ENCODE measurements at places on chromosomes 2 and 18. TPM values are rescaled to one million over a fixed set of nuclear protein-coding genes. Genes with fewer than 3 reads are reported as not detected.

ABCG5 gene
- total RNA-seq = 0.24 TPM

DQX1 gene
- not detected for total RNA-seq

- ATAC-seq = peak; percentile 91
Observed at GRCh38 chr2:101205521-101206479, 46.9 kb upstream of the CNOT11 start.

DNA sequence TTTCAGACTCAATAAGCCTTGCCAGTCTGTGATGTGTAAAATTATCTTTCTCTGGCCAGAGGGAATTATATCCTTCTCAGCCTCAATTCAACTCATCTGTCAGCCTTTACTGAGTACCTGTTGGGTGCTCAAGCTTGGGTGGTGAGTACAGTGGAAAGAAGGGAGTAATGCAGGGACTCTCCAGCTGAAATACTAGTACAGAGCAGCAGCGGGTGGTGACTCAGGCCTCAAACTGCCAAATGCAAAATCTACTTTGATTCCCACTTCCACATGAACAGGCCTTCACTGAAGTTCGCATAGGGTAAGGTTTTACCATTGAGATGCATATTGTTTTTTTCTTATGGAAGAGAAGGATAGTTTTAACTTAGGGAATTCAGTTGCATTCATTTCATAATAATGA, 326.8 kb downstream of the LRRTM1 start:
- ATAC-seq = no peak

GRCh38 chr18:75784390-75784789, 356.9 kb upstream of the SMIM21 start:
- ATAC-seq = peak; percentile 96

DNA sequence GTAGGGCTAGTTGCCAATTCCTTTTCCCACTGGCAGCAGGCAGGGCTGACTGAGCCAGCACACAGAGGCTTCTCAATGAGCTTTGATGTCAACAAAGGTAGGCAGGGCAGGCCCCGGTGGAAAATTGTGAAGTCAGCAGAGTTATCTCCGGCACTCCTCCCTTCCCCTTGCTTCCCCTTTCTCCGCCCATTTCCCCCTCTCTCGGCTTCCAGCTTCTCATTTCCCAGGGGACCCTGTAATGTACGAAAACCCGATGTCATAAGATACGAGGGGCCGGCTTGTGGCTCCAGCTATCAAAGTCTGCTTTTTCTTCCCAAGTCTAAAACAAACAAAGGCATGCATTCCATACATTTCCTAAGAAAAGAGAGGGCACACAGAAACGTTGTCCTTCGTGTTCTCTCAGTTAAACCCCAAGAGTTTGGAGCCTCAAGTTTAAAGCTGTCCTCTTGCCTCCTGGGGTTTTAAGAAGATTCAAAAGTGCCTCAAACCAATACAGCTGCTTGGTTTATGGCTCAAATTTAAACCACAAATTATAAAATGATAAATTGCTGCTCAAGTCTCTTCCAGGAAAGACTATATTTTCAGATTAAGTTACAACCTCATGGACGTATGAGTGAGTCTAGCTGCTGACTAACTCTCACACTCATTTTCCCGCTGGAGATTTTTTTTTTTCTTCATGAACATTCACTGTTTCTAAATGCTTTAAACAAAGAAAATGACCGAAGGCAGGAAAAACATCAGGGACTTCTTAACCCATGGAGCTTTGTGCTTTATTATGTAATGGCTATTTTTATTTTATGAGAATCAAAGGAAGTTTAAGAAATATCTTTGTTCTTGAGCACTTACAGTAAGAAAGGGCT, 27.2 kb upstream of the EML4 start:
- peak; percentile 61 for ATAC-seq

COBLL1 gene
- 2.0 TPM for total RNA-seq

DNA sequence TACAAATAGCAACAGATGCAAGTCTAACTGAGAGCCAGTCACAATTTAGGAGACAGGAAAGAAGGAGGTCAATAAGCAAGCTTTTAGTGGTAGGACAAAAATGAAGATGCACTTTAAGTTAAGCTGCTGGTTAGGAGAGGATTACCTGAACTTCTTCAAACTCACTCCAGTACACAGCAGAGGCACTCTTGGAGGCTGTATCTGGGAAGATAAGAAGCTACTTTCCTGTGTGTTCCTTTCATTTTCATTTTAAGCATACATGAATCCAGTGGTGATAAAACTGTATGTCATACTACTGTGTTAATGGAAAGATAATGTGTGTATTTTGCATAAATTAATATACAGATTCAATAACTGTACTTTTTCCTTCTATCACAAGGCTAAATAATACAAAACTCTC, 49.6 kb downstream of the HYCC2 start:
- ATAC-seq = no peak

HAUS1 gene
- total RNA-seq = 88.1 TPM

GRCh38 chr2:174392706-174393105, 2.8 kb upstream of the SCRN3 start:
- ATAC-seq = no peak

DNA sequence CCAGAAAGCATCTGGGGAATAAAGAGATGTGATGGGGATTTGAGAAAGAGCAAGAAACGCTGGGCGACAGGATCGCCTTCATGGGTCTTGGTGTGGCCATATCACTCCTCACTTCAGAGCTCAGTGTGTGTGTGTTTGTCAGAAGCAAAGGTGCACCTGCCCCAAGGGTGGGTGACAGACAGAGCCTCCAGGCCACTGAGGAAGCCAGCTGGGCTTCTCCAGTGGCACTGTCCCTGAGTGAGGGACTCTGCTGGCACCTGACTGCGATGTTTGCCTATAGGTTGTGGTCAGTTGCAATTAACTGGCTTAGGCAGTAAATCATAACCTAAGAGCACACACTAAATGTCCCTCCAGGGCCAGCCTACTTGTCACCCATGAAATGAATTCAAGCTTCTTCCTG, 23.5 kb upstream of the GNAL start:
- no peak for ATAC-seq

DNA sequence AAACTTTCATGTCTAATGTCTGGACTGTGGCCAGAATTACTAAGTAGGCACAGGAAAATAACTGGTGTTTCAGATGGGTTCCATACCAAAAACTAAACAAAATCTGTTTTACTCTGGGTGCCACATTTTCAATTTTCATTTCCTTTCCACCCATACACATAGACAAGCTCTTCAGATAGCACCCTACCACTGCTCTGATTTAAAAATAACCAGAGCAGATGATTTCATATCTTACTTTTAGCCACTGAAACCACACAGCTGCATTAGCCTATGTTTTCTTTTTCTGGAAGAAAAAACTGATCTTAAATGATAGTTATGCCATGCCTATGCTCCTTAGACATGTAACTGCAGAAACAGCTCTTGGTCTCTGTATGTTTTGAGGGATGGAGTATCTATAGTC, 647.6 kb downstream of the CPS1 start:
- no peak for ATAC-seq

DNA sequence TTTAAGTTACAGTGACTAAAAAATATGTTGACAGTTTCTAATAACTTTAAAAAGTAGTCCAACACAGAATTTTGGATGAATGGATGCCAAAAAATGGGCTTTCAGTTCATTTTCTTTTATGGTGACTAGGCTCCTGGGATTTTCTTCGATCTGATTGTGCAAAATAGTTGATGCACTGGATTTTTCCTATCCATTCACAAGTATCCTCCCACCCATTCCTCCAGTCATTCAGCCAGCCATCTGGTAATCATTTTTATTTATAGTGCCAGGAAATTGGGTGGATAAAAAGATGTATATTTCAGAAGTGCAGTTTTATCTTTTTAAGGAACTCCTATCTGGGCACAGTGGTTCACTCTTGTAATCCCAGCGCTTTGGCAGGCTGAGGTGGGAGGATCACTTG, 175.1 kb downstream of the PTPRM start:
- ATAC-seq = peak; percentile 47

GRCh38 chr2:136060416-136060815, 57.5 kb downstream of the CXCR4 start:
- ATAC-seq = no peak

DNA sequence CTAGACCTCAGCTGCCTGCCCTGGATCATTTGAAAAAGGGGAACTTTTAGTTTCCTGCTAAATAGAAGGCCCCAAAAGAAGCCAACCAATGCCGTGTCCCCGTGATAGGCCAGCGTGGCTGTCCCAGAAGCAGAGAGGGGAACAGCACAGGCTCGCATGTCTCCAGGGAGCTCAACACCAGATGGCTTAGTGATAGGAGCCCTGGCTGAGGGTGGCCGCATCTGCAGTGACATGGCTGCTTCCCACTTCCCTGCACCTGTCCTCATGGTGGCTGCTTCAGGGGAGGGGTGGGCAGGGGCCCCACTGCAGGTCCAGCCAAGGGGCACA, 79.6 kb downstream of the MBP start:
- no peak for ATAC-seq

MC2R gene
- total RNA-seq = 0.15 TPM

GRCh38 chr18:22103647-22104031, 65.8 kb upstream of the GATA6 start:
- ATAC-seq = no peak

GRCh38 chr2:141770530-141770929, 360.3 kb downstream of the LRP1B start:
- ATAC-seq = peak; percentile 8

DTNA gene
- 81.5 TPM for total RNA-seq

GRCh38 chr2:165544897-165545296, 75.4 kb downstream of the CSRNP3 start:
- no peak for ATAC-seq

SKOR2 gene
- total RNA-seq = not detected

GRCh38 chr2:59206361-59206760, 965.2 kb upstream of the FANCL start:
- ATAC-seq = no peak

DNA sequence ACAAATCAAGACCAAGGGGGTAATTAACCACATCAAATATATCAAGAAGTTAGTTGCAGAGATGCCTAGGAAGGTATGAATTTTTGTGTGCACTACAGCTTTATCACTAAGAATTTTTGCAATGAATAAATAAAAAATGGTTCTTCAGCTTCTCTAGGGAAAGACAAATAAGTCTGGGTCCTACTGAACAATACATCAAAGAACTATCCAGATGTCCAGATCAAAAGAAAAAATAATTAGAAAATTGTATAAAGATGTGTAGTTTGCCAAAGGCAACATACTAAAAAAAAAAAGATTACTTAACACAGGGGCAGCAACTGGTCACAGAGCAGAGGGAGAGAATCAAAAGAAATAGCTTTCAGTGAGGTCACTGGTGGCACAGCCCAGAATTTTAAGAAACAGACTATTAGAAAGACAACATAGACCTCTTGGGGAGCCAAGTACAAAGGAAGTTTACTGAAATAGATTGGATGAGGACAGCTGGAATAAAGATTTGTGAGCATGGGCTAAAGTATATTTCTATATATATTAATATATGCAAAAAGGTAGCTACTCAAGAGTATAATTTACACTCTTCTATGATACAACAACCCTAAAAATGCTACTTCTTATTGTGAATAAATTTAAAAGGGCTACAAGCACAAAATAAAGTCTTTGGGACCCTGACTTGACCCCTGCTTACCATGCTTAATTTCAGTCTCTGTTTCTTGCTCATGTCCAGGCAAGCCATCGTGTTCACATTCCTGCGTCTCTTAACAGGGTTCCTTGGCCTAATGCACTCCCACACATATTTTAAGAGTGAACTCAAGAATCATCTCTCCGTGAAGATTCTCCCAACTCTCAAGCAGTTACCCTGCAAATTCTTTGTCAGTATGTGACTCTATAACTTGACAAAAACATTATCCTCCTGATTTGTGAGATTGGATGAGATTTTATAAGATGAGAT, 99.0 kb upstream of the GRB14 start:
- ATAC-seq = peak; percentile 63

GRCh38 chr2:28670856-28671255, 80.8 kb upstream of the PPP1CB start:
- peak; percentile 58 for ATAC-seq

GRCh38 chr2:73850009-73850408, 21.2 kb downstream of the STAMBP start:
- ATAC-seq = no peak

GRCh38 chr2:115691409-115691808, 1249.0 kb downstream of the DPP10 start:
- no peak for ATAC-seq

- ATAC-seq = no peak
Observed at GRCh38 chr2:15800495-15801329, 139.6 kb upstream of the MYCN start.

DNA sequence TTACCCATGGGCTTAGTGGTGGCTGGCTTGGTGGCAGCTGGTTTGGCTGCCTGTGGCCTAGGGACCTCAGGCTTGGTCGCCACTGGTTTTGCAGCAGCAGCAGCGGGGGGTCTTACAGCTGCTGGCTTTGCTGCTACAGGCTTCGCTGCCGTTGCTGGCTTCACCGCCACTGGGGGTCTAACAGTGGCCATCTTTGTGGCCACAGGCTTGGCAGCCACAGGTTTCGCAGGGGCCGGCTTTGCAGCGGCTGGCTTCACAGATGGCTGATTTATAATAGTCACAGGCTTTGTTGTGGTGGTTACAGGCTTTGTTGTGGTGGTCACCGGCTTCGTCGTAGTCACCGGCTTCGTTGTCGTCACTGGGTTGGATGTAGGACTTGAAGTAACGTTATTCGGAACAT, 77.8 kb downstream of the COL6A3 start:
- ATAC-seq = no peak

DNA sequence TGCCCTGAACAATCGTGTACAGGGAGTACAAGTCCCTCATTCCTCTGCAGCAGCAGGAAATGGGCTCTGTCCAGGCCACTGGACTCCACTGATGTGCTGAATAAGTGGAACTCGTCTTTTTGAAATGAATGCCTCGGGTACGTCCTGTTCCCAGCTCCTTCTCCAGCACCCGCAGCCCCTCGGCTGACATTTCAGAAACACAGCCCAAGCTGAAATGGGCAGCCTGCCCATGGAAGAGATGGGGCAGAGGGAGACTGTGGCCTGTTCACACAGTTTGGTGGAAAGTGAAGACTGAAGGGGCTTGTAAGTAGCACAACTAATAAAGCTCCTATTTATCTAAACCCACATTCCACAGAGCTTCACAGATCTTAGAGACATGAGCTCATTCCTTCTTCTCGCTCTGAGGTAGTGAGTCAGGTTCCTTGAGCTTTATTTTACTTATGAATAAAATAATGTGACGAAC, 498.6 kb downstream of the TXNL1 start:
- no peak for ATAC-seq

GRCh38 chr18:22558945-22559385, 141.2 kb upstream of the CTAGE1 start:
- peak; percentile 38 for ATAC-seq

- ATAC-seq = no peak
Observed at GRCh38 chr2:215746226-215746886, 267.0 kb downstream of the MREG start.

Measured in motor neuron (in vitro differentiated cells).